ENCODE measurements at places on chromosomes 2 and 18. TPM values are rescaled to one million over a fixed set of nuclear protein-coding genes. Genes with fewer than 3 reads are reported as not detected.
A peak's percentile ranks its signal among the peaks of the same experiment; 100 is the strongest.

DNA sequence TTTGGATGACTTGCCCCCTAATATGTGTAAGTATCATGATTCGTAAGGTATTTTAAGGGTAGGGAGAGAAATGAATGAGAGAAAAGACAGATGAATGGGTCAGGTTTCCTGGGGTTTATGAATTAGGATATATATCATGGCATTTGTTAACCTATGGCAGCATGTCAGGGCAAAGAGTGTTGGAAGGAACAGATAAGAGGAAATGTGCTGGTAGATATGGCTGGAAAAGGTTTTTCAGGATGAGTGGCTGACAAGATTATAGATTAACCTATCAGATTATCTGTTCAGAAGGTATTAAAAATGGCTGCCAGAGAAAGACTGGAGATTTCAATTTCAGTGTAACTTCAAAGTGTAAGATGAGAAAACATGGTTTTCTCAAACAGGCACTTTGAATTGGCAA is 67.8 kb downstream of the SRBD1 start:
- H3K27me3 ChIP-seq, result no peaks in the 10 kb centered on the region
- no peak overlapping the region for H3K27ac ChIP-seq
- H3K4me3 ChIP-seq, result no peak overlapping the region
- peaks cover 58% of the 10 kb centered on the region for H3K36me3 ChIP-seq
- DNase-seq, result no peak

GRCh38 chr18:3703732-3704176 is 253.8 kb downstream of the TGIF1 start:
- H3K27me3 ChIP-seq, result no peaks in the 10 kb centered on the region
- no peak overlapping the region for H3K4me3 ChIP-seq
- no peaks in the 10 kb centered on the region for H3K36me3 ChIP-seq
- DNase-seq, result peak; percentile 41
- H3K4me1 ChIP-seq, result peaks cover 11% of the 10 kb centered on the region
- no peak overlapping the region for H3K27ac ChIP-seq

GRCh38 chr2:107621186-107622165 is 205.2 kb upstream of the RGPD4 start:
- H3K36me3 ChIP-seq, result no peaks in the 10 kb centered on the region
- DNase-seq, result no peak
- no peak overlapping the region for H3K27ac ChIP-seq
- no peaks in the 10 kb centered on the region for H3K27me3 ChIP-seq
- no peak overlapping the region for H3K4me3 ChIP-seq

DNA sequence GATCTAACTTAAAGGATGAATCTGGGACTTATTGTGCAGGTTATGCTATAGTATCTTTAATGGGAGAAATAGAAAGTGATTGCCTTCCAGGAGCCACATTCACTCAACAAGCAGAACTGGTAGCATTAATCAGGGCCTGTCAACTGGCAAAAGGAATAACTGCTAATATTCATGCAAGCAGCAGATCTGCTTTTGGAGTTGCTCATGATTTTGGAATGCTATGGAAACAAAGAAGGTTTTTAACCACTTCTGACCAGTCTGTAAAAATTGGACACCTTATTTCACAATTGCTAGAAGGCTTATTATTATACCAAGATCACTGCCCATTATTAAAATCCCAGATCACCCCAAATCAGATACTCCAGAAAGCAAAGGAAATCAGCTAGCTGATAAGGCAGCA is 200.4 kb downstream of the MREG start:
- no peak overlapping the region for H3K27ac ChIP-seq
- peaks cover 23% of the 10 kb centered on the region for H3K4me1 ChIP-seq
- H3K4me3 ChIP-seq, result no peak overlapping the region

GRCh38 chr18:55485666-55486065 is 102.3 kb downstream of the TCF4 start:
- DNase-seq, result no peak
- H3K27ac ChIP-seq, result no peak overlapping the region
- H3K4me1 ChIP-seq, result no peaks in the 10 kb centered on the region
- no peaks in the 10 kb centered on the region for H3K36me3 ChIP-seq
- H3K4me3 ChIP-seq, result no peak overlapping the region

- H3K4me1 ChIP-seq, result peaks cover 55% of the 10 kb centered on the region
- H3K27me3 ChIP-seq, result peaks cover 2% of the 10 kb centered on the region
- H3K27ac ChIP-seq, result no peak overlapping the region
- H3K36me3 ChIP-seq, result no peaks in the 10 kb centered on the region
These were observed 1.3 kb downstream of the ATP8B1 start for GRCh38 chr18:57801761-57802212.

- H3K27me3 ChIP-seq, result no peaks in the 10 kb centered on the region
- no peaks in the 10 kb centered on the region for H3K36me3 ChIP-seq
These were observed 43.9 kb upstream of the RFX8 start for GRCh38 chr2:101518578-101519492.

GRCh38 chr2:215526341-215526740 is 90.5 kb upstream of the FN1 start:
- no peaks in the 10 kb centered on the region for H3K27me3 ChIP-seq
- peaks cover 19% of the 10 kb centered on the region for H3K4me1 ChIP-seq
- no peak for DNase-seq
- no peak overlapping the region for H3K4me3 ChIP-seq
- no peaks in the 10 kb centered on the region for H3K36me3 ChIP-seq
- no peak overlapping the region for H3K27ac ChIP-seq

DNA sequence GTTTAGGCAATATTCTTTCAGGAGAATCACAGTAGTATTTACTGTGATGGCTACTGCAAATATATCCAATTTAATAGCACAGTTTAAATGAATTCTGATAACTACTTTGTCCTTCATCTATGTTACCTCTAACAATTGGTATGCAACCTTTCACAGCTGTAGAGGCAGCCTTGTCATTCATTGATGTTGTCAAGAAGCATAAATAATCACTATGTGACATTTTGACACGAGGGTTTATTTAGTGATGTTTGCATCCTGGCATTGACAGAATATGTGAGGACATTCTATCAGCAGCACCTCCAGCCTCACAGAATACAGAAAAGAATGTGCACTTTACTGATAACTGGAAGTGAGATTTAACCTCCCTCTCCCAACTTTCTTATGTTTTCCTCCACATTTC is 9.3 kb upstream of the KCNJ3 start:
- no peaks in the 10 kb centered on the region for H3K36me3 ChIP-seq
- H3K4me3 ChIP-seq, result no peak overlapping the region
- H3K27ac ChIP-seq, result no peak overlapping the region
- H3K27me3 ChIP-seq, result no peaks in the 10 kb centered on the region

- DNase-seq, result no peak
- no peaks in the 10 kb centered on the region for H3K4me1 ChIP-seq
- H3K27me3 ChIP-seq, result no peaks in the 10 kb centered on the region
- no peak overlapping the region for H3K4me3 ChIP-seq
These were observed 277.9 kb downstream of the GULP1 start for GRCh38 chr2:188569431-188570165.

DNA sequence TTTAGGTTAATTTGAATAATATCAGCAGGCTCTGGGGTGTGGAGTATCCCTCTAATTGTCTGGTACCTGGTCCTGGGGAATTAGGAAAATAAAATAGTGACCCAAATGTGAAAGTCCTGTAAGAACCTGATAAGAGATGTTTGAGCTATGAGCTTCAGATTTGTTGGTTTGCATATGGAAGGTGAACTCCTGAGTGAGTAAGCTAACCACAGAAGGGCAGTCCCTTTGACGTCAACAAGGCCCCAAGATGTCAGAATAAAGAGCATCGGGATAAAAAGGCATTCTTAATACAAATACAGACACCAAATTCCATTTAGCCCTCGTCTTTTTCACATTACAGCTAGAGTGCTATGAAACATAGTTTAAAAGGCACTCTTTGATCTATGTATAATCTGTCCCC is 1366.3 kb upstream of the TMEFF2 start:
- no peaks in the 10 kb centered on the region for H3K4me1 ChIP-seq
- no peaks in the 10 kb centered on the region for H3K36me3 ChIP-seq
- DNase-seq, result no peak
- H3K4me3 ChIP-seq, result no peak overlapping the region

GRCh38 chr2:56505885-56506284 is 322.1 kb downstream of the CCDC85A start:
- H3K36me3 ChIP-seq, result no peaks in the 10 kb centered on the region
- H3K4me1 ChIP-seq, result no peaks in the 10 kb centered on the region
- no peak overlapping the region for H3K4me3 ChIP-seq
- no peaks in the 10 kb centered on the region for H3K27me3 ChIP-seq

- H3K27ac ChIP-seq, result no peak overlapping the region
- DNase-seq, result no peak
- H3K4me3 ChIP-seq, result no peak overlapping the region
These were observed 84.2 kb downstream of the SETBP1 start for GRCh38 chr18:44764863-44765262.

DNA sequence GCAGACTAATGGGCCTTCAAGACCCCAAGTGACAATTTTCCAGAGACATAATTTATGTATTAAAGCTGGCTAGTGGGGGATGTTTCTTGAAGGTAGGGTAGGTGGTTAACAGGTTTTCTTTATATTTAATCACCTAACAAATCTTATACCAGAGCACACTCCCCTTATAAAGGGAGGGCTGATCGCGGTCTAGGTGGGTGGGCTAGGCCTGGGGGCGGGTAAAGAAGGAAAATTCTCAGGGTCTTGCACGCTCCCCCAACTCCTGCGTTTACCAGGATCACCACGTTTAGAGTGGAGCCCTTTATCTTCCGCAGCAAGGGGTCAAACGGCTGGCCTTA is 19.9 kb upstream of the CXXC1 start:
- H3K36me3 ChIP-seq, result no peaks in the 10 kb centered on the region
- peak overlapping the region; percentile 46 for H3K4me3 ChIP-seq
- H3K27ac ChIP-seq, result no peak overlapping the region
- no peaks in the 10 kb centered on the region for H3K27me3 ChIP-seq

DNA sequence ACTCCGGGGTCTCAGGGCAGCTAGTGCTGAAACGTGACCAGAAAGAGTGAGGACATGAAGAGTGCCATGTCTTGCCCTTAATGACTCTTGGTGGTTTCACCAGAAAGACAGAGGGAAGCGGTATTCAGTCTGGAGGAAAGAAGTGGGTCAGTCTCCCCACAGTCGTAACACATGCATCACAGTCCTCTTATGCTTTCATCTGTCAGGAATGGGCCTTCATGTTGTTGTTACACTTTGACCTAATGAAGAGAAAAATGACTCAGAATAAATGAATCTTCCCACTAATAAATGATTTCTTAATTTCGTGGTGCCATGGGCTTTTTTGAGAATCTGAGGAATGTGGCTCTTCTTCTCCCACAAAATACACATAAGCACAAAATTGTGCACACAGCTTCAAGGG is 103.2 kb downstream of the SLC8A1 start:
- H3K4me3 ChIP-seq, result no peak overlapping the region
- H3K27me3 ChIP-seq, result no peaks in the 10 kb centered on the region
- H3K36me3 ChIP-seq, result no peaks in the 10 kb centered on the region
- DNase-seq, result no peak

GRCh38 chr2:121595012-121595891 is 54.0 kb downstream of the CLASP1 start:
- peaks cover 44% of the 10 kb centered on the region for H3K4me1 ChIP-seq
- H3K27ac ChIP-seq, result peak overlapping the region; percentile 17
- peaks cover 4% of the 10 kb centered on the region for H3K36me3 ChIP-seq
- no peak overlapping the region for H3K4me3 ChIP-seq

DNA sequence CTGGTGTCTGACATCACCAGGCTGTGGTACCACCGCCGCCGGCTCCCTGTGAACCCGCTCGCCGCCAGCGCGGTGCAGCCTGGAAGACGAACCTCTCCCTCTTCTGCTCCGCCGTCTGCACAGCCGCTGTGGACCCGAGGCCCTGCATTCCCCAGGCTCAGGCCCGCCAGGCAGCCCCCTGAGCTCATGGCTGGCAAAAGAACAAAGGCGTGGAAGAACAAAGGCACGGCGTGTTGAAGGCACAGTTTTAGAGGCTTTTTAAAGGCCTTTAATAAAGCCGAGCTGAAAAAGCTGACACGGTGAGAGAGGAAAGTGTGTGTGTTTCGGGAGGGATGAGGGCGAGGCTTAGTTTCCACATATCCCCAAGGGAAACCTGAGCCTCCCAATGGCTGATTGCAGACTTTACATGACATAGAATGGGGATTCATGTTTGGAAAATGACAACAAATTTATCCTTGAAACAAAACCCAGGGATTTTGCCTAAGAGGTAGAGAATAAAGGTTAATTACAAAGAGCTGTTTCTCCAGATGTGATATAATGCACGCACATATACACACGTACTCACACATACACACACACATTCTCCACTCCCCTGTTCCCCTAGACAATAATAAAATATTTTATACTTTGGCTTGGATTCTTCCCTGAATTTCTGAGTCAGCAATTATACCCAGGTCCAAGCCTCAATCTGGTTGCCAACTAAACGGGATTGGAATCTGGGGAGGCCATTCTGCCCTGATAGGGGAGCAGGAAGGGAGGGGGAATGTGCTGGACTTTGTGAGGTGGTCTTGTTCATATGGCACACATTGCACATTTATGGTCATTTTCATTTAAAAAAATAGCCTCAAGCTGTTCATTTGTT is 39.7 kb downstream of the RFX8 start:
- H3K27ac ChIP-seq, result no peak overlapping the region
- H3K4me1 ChIP-seq, result peaks cover 8% of the 10 kb centered on the region
- H3K4me3 ChIP-seq, result no peak overlapping the region
- peaks cover 3% of the 10 kb centered on the region for H3K27me3 ChIP-seq
- no peak for DNase-seq

FANCL gene
- 40.9 TPM for total RNA-seq

CIDEA gene
- total RNA-seq, result not detected

MC2R gene
- not detected for total RNA-seq

TRABD2A gene
- 0.36 TPM for total RNA-seq

CPS1 gene
- total RNA-seq, result 44.9 TPM

PPP1R1C gene
- 1.5 TPM for total RNA-seq

TSPYL6 gene
- not detected for total RNA-seq

PAX8 gene
- 1.5 TPM for total RNA-seq
